ENCODE measurements at places on chromosomes 2 and 18.

GRCh38 chr2:6759689-6760088, 106.0 kb downstream of the CMPK2 start:
- no peak for DNase-seq

DNA sequence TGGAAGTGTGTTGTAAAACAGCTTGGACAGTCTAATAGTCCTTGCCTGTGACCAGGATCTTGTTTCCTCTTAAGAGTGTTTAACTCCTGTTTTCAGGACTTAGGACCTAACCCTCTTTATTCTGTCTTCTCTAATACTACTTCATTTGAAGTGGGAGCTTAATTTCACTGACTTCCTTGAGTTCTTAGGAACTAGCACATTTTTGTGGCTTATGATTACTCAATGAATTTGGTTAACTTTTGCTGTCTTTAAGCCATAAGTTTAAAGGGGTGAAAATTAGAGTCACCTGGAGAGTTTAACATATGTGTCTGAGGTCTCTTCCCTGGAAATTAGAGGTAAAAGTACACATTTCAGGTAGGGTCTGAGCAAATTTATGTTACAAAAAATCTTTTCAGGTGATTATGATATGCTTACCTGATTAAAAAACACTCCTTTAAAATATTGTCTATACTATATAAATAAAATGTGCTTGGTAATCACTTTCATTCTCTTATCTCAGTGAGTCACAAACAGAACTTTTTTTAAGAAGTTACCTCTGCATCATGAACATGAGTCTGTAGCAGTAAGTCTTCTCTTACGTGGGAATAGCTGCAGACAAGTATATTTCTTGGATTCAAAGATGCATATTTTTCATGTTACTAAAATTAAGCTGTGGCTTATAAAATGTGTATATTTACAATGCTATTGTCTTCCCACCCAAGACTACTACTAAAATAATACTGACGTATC, 52.7 kb downstream of the ATP9B start:
- no peak for DNase-seq

DNA sequence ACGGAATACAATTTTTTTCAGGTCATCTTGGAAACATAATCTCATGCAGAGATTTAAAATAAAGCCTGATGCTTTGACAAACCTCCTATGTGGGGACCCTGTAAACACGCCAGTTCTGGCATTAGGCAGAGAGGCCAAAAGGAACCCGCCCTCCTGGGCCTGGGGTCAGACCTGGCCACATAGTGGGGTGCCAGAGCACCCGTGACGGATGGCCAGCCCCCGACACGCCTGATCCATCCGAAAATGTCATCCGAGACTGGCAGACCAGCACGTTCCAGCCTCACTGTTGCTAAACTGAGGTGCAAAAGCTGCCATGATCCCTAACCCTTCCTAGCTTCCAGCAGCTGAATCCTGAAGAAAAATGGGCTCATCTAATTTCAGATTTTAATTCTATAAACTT, 222.6 kb upstream of the SALL3 start:
- DNase-seq: no peak

- no peak for DNase-seq
Measured at GRCh38 chr2:29223257-29223656, 108.0 kb downstream of the CLIP4 start.

- no peak for DNase-seq
Measured at GRCh38 chr2:143974262-143974661, 545.7 kb downstream of the ZEB2 start.

GRCh38 chr2:192157776-192158175, 37.0 kb downstream of the TMEFF2 start:
- no peak for DNase-seq

GRCh38 chr2:108382196-108382595, 4.4 kb downstream of the SULT1C4 start:
- DNase-seq: no peak

GRCh38 chr2:64839844-64840243, 149.4 kb upstream of the SLC1A4 start:
- no peak for DNase-seq

- peak; percentile 8 for DNase-seq
Measured at GRCh38 chr2:160332318-160332717, 132.2 kb upstream of the ITGB6 start.

DNA sequence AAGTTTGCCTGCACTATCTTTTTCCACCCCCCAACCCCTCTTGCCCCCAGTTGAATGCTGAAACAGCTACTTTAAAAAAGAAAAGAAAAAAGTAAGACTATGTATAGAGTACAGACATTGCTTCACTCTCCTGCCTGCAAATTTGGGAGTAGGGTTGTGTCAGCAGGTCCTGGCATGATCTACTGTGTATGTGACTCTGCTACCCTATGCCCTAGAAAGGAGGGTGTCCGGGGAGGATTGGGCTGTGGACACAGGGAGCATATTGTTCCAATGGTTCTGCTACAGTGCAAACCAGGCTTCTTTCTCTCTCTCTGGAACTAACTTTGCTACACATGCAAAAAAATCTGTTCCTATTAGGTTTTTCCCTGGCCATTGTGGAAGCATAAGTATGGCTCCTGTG, 9.9 kb upstream of the ZEB2 start:
- no peak for DNase-seq

- DNase-seq: peak; percentile 36
Measured at GRCh38 chr2:99880148-99880963, 262.0 kb downstream of the AFF3 start.

GRCh38 chr2:172884336-172884735, 148.7 kb downstream of the RAPGEF4 start:
- DNase-seq: no peak

DNA sequence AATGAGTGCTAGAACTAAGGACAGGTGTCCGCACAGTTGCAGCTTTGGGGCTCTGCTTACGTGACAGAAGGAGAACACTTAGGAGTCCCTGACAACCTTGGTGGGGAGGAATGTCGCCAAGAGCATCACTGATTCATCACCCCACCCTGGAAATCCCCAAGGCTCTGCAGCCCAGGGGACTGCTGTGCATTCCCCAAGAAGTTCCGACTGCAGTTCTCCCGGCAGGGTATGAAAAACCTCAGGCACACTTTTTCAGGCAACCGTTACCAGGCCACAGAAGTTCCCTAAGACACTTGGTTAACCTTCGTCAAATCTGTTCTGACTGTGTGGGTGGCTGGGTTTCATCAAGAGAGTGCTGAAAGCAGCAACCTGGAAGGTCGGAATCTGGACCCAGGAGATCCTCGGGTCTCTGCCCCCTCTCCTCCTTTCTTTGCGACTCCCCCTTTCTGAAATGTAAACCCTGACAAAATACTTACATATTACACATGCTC, 192.1 kb upstream of the CXCR4 start:
- no peak for DNase-seq

DNA sequence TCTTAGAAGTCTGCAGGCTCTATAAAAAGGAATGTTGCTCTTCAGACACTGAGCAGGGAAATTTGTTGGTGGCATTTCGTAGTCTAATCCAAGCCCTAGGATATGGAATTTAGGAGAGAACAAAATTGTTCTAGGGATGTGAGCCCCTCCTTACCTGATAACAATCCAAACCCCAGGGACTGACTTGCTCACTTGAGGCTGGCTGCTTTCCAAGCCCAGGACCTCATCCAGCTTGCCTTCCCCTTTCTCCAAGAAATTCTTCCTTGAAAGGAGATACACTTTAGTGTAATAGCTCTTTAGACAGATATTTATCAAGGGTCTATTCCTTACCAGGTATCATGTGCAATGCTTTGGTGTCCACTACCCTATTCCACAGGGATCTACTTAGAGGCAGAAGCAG, 279.8 kb downstream of the C1D start:
- no peak for DNase-seq

GRCh38 chr18:3717376-3718025, 267.5 kb downstream of the TGIF1 start:
- no peak for DNase-seq

DNA sequence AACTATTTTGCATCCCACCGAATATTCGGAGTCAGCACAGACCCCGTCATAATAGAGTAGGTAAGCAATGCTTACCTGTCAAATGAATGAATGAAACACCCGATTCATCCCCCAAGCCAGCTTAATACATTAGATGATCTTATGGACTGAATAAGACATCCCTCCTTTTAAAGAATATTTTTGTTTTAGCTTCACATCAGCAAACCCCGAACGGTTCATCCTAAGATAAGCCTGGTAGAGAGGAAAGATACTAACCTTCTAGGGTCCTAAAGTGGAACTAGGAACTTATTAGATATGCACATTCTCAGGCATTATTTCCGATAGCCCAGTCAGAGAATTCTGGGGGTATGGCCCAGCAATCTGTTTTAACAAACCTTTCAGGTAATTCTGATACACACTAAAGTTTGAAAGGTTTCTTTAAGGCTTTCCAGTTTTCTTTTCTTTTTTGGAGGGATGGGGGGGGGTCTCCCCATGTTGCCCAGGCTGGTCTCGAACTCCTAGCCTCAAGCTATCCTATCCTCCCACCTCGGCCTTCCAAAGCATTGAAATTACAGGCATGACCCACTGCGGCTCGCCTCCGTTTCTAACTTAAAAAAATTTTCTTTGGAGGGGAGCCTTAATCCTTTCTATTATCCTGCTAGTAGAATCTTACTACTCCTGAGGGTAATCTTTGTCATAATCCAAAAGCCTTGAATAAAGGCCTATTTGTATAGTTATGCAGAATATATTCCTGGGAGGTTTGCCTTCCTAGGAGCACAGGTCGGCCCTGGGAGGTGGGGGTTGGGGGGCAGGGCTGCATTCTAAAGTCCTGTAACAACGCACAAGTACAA, 1.0 kb upstream of the ACTR3 start:
- DNase-seq: no peak

GRCh38 chr2:174053355-174054151, 88.4 kb upstream of the SP3 start:
- DNase-seq: no peak

DNA sequence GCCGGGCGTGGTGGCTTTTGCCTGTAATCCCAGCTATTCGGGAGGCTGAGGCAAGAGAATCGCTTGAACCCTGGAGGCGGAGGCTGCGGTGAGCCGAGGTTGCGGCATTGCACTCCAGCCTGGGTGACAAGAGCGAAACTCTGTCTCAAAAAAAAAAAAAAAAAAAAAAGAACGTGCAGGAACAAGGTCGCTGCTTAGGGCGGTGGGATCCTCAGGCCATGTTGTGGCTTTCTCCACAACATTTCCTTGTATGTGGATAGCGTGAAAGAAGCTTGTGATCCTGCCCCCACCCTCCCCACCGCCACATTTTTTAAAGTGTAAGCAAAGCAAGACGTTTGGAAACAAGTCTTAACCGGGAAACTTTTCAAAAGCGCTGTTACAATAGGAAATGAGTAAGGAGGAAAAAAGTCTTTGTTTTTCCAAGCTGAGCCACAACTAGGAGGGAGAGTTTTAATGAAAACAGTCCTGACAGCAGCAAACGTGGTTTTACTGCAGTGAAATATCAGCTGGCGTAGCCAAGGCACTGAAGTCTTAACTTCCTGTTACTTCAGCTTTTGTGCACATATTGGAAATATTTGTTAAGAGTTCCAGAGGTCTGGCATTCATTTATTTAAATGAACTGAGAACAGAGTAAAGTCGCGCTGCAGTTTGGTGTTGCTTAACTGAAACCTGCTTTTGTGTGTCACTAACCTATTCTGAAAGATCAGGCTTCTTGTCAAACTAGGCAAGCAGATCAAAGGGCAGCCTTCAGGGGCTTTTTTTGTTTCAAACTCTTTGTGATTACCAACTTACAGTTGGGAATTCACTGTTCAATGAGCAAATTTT, 3.8 kb downstream of the TGIF1 start:
- DNase-seq: no peak

GRCh38 chr2:111653103-111653624, 230.8 kb downstream of the ANAPC1 start:
- no peak for DNase-seq

- no peak for DNase-seq
Measured at GRCh38 chr2:95374921-95375471, 27.5 kb upstream of the FAHD2A start.

- DNase-seq: no peak
Measured at GRCh38 chr2:9538000-9538507, 17.6 kb downstream of the ADAM17 start.

GRCh38 chr2:144011098-144011497, 508.8 kb downstream of the ZEB2 start:
- no peak for DNase-seq

DNA sequence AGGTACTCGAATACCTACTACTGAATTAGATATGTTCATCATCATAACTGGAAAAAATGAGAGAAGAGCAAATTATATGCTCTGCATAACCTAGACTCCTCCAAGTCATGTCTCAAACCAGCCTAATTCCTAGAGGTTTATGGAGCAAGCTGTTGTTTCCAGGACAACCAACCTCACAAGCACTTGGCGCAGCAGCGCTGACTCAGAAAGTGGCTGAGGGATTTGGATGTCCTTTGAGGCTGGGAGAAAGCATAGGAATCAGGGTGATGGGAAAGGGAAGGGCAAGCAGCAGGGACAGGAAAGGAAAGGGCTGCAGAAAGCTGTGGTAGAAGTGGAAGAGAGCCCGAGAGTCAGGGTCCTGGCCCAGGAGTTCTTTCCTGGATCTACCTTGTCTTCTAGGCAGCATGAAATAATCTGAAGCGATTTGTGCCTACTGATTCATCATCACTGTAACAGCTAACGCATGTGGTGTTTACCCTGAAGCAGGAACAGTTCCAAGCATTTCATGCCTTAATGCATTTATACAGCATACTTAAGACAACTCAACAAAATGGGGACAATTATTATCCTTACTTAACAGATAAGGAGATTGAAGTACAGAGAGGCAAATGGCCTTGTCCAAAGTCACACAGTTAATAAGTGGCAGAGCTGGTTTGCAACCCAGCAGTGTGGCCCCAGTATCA, 3.7 kb downstream of the PLEK start:
- DNase-seq: no peak

DNA sequence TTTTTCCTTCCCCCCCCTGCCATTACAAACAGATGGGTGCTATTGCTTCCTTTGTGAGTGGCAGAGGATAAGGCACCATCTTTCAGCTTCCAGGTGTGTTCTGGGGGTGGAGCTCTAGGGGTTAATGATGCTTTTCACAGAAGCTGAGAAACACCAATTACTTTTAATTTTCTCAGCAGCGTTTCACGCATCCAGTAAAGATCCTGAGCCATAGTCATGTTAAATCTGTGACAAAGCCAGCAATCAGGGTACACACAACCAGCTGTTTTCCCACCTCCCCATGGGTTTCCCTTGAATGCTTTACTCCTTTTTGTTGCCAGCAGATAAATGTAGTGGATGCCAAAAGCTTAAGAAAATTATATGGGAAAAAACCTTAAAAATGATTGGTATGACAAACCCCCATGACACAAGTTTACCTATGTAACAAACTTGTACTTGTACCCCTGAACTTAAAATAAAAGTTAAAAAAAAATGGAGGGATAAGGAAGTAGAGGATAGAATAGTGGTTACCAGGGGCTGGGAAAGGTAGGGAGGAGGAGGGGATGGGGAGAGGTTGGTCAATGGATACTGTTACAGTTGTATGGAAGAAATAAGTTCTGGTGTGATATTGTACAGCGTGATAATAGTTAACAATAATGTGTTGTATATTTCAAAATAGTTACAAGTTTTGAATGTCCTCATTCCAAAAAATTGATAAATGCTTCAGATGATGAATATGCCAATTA, 70.0 kb downstream of the ACOXL start:
- no peak for DNase-seq

DNA sequence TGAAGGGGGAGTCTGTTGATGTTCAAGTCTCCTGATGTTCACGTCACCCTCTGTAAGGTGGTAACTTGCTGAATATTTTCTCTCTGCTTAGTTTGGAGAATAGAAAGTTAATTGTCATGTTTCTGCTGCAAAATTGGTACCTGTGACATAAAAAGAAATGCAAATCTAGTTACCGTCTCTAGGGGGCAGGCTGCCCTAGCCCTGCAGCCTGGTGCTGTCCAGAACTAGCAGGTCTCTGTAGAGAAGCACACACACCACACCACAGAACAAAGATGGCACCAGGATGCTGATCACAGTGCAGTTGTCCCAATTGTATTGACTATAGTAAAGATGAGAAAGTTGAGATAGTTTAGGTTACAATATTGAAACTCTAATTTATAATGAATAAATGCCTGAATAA, 47.0 kb downstream of the SLC9A4 start:
- DNase-seq: no peak

All from 8988T (cell line).